ENCODE measurements at places on chromosomes 3 and 15. TPM values are rescaled to one million over a fixed set of nuclear protein-coding genes. Genes with fewer than 3 reads are reported as not detected.

Gene CLDN1
- total RNA-seq, result not detected

Gene KLHL40
- not detected for total RNA-seq

Gene TSPAN3
- total RNA-seq, result 20.9 TPM

Gene GOLGA8O
- 7.8 TPM for total RNA-seq

- no peaks in the 10 kb centered on the region for H3K4me1 ChIP-seq
- H3K4me3 ChIP-seq, result no peak overlapping the region
- no peak overlapping the region for H3K27ac ChIP-seq
- no peaks in the 10 kb centered on the region for H3K27me3 ChIP-seq
- no peak for DNase-seq
Observed at GRCh38 chr15:76626611-76627010, 278.5 kb downstream of the SCAPER start.

GRCh38 chr3:77142578-77142977, 102.7 kb downstream of the ROBO2 start:
- no peaks in the 10 kb centered on the region for H3K4me1 ChIP-seq
- no peaks in the 10 kb centered on the region for H3K36me3 ChIP-seq
- no peak overlapping the region for H3K27ac ChIP-seq
- no peaks in the 10 kb centered on the region for H3K27me3 ChIP-seq
- no peak overlapping the region for H3K4me3 ChIP-seq

Gene HHLA2
- 9.4 TPM for total RNA-seq

Gene ISL2
- 3.2 TPM for total RNA-seq

DNA sequence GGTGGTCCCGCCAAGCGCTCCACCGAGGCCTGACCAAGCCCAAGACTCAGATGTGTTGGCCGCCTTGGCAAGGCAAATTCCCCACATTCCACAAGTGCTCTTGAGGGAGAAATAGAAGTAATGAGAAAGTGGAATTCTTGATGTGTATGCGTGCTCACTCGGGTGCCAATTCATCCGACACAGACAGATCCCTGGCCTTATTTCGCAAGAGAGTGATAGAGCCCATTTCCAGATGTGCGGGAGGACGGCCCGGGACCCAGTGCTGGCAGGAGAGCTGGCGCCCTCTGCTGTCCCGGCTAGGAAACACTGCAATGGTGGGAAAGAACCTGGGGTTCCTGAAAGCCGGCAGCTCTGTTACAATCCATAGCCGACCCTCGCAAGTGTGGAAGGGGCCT, 76.0 kb downstream of the HMG20A start:
- no peak overlapping the region for H3K4me3 ChIP-seq
- H3K4me1 ChIP-seq, result peaks cover 12% of the 10 kb centered on the region
- peaks cover 2% of the 10 kb centered on the region for H3K36me3 ChIP-seq
- no peak overlapping the region for H3K27ac ChIP-seq

GRCh38 chr3:133828576-133829309, 23.1 kb downstream of the SRPRB start:
- peaks cover 15% of the 10 kb centered on the region for H3K36me3 ChIP-seq
- no peak overlapping the region for H3K4me3 ChIP-seq
- H3K4me1 ChIP-seq, result peaks cover 6% of the 10 kb centered on the region
- no peak for DNase-seq
- H3K27ac ChIP-seq, result no peak overlapping the region

Gene STAB1
- not detected for total RNA-seq

GRCh38 chr15:40054605-40054854, 15.5 kb upstream of the SRP14 start:
- no peak overlapping the region for H3K4me3 ChIP-seq
- H3K27ac ChIP-seq, result no peak overlapping the region
- no peak for DNase-seq
- H3K27me3 ChIP-seq, result peaks cover 5% of the 10 kb centered on the region
- H3K4me1 ChIP-seq, result peaks cover 52% of the 10 kb centered on the region

Gene MRPS22
- 41.2 TPM for total RNA-seq

Gene LRRC2
- total RNA-seq, result 0.07 TPM

GRCh38 chr3:5093731-5094130, 28.4 kb upstream of the ARL8B start:
- H3K4me3 ChIP-seq, result no peak overlapping the region
- peaks cover 4% of the 10 kb centered on the region for H3K4me1 ChIP-seq

Gene NEK11
- 1.3 TPM for total RNA-seq

GRCh38 chr3:39086144-39086543, 21.3 kb downstream of the GORASP1 start:
- no peak overlapping the region for H3K4me3 ChIP-seq
- H3K27ac ChIP-seq, result no peak overlapping the region
- H3K4me1 ChIP-seq, result peaks cover 13% of the 10 kb centered on the region
- peaks cover 23% of the 10 kb centered on the region for H3K36me3 ChIP-seq

DNA sequence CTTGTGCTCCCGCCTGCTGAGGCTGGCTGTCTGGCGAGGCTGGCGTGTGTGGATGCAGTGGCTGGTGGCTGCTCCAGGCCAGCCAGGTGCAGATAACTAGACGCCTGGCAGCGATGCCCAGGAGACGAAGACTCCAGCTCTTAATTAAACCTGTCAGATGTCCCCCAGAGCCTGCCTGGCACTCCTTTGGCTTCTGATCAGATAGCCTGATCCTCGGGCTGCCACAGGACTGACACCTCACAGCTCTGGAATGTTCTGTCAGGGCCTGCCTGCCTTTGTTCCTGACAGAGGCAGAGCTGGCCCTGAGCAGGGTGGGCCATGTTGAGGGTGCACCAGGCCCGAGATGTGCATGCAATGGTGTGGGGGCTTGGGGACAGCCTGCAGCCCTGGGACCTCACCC, 36.5 kb downstream of the PLXNA1 start:
- H3K4me1 ChIP-seq, result no peaks in the 10 kb centered on the region
- H3K27me3 ChIP-seq, result no peaks in the 10 kb centered on the region
- no peak overlapping the region for H3K27ac ChIP-seq
- DNase-seq, result no peak
- H3K36me3 ChIP-seq, result no peaks in the 10 kb centered on the region

DNA sequence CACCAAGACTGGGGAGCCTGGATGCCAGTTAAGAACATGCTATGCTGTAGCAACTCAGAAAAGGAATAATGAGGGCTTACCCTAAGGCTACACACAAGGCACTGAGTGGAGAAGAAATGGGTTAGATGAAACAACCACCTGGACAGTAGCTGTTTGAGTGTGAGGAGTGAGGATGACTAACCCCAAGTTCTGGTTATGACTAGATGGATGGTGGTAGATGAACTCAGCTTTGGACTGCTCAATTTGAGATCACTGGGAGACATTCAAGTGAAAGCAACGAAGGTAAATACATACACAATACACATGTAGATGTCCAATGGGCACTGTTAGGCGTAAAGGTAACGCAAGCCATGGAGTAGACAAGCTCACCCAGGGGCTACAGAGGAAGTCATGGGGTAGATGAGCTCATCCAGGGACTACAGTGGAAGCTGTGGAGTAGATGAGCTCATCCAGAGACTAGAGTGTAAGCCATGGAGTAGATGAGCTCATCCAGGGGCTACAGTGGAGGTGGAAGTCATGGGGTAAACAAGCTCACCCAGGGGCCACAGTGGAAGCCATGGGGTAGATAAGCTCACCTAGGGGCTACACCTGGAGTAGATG, 98.3 kb downstream of the ANO10 start:
- peaks cover 3% of the 10 kb centered on the region for H3K4me1 ChIP-seq
- H3K36me3 ChIP-seq, result peaks cover 27% of the 10 kb centered on the region
- H3K27me3 ChIP-seq, result no peaks in the 10 kb centered on the region
- no peak overlapping the region for H3K27ac ChIP-seq
- peak; percentile 59 for DNase-seq
- H3K4me3 ChIP-seq, result no peak overlapping the region

GRCh38 chr15:29223640-29224039, 46.0 kb downstream of the NSMCE3 start:
- no peak for DNase-seq
- H3K27me3 ChIP-seq, result peaks cover 22% of the 10 kb centered on the region
- no peaks in the 10 kb centered on the region for H3K4me1 ChIP-seq
- H3K4me3 ChIP-seq, result no peak overlapping the region

- H3K4me1 ChIP-seq, result no peaks in the 10 kb centered on the region
Observed at GRCh38 chr15:98017150-98017964, 56.9 kb downstream of the ARRDC4 start.

- DNase-seq, result no peak
- H3K4me1 ChIP-seq, result no peaks in the 10 kb centered on the region
- H3K4me3 ChIP-seq, result no peak overlapping the region
- no peak overlapping the region for H3K27ac ChIP-seq
- H3K27me3 ChIP-seq, result no peaks in the 10 kb centered on the region
- peaks cover 1% of the 10 kb centered on the region for H3K36me3 ChIP-seq
Observed at GRCh38 chr15:88882785-88883184, 12.6 kb downstream of the HAPLN3 start.

- H3K36me3 ChIP-seq, result no peaks in the 10 kb centered on the region
- H3K27ac ChIP-seq, result no peak overlapping the region
- no peaks in the 10 kb centered on the region for H3K27me3 ChIP-seq
- no peak for DNase-seq
Observed at GRCh38 chr3:178200316-178200715, 335.9 kb upstream of the KCNMB2 start.

DNA sequence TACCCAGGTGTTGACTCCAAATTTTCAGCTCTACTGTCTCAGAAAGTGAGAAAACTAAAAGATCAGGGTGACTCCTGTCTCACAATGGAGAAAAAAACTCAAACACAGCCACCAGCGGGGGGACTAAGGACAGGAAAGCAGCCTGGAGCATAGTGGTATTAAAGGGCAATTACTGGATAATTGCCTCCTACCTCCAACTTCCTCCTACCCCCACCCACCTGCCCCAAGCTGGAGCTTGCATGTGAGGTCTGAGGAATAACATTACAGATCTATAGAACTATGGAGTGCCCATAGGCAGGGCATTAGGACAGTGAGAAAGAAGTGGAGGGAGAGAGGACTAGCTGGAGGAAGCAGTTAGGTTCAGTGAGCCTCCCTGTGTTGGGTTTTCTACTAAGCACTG, 2.7 kb upstream of the PCCB start:
- peaks cover 19% of the 10 kb centered on the region for H3K4me1 ChIP-seq
- H3K27me3 ChIP-seq, result no peaks in the 10 kb centered on the region
- no peak for DNase-seq
- H3K36me3 ChIP-seq, result no peaks in the 10 kb centered on the region
- H3K4me3 ChIP-seq, result no peak overlapping the region

DNA sequence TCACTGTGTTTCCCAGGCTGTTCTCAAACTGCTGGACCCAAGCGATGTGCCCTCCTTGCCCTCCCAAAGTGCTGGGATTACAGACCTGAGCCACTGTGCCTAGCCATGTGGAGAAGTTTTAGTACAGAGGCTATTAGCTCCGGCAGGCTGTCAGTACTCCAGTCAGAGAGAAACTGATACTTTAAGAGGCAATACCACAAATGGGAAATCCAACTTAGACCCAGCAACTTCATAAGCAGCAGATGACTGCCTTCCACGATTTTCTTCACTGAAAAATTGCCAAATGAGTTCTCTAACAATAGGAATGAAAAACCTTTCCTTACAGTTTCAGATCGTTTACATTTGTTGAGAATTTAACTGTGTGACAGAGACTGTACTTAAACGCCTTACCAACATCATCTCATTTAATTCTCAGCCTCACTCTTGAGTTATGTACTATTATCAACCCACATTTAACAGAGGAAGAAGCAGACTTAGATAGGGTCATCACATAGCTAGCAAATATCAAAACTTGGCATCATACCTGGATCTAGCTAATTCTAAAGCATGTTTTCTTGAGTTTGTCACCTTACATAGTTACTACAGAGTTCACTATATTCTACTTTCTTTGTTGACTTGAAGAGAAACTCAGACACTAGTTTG, 127.4 kb downstream of the TCF12 start:
- no peak overlapping the region for H3K27ac ChIP-seq
- peaks cover 11% of the 10 kb centered on the region for H3K36me3 ChIP-seq
- DNase-seq, result no peak
- H3K27me3 ChIP-seq, result no peaks in the 10 kb centered on the region
- peaks cover 15% of the 10 kb centered on the region for H3K4me1 ChIP-seq

DNA sequence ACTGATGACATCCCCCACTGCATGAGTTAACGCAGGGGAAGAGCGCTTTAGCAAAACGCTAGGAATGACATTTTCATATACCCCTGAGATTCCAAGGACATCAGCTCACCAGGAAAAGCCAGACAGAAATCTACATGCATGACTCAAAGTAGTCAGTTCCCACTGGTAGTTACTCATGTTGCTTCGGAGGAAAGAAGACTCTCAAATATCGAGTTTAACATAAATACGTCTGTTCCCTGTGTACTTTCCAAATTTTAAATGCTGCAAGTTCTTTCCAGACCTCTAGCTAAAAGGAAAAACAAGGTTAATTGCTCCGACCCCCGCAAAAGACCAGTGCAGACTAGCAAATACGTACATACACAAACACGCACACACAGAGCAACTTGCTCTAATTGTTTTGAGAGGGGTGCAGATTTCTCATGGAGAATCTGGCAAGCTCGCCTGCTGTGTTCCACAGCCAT, 115.4 kb upstream of the PRICKLE2 start:
- H3K27ac ChIP-seq, result no peak overlapping the region
- no peaks in the 10 kb centered on the region for H3K36me3 ChIP-seq
- no peaks in the 10 kb centered on the region for H3K27me3 ChIP-seq
- H3K4me3 ChIP-seq, result no peak overlapping the region
- H3K4me1 ChIP-seq, result no peaks in the 10 kb centered on the region

- no peak overlapping the region for H3K27ac ChIP-seq
- no peak for DNase-seq
- H3K4me1 ChIP-seq, result no peaks in the 10 kb centered on the region
- H3K4me3 ChIP-seq, result no peak overlapping the region
- peaks cover 19% of the 10 kb centered on the region for H3K27me3 ChIP-seq
- peaks cover 2% of the 10 kb centered on the region for H3K36me3 ChIP-seq
Observed at GRCh38 chr3:36804295-36805055, 40.1 kb upstream of the DCLK3 start.

DNA sequence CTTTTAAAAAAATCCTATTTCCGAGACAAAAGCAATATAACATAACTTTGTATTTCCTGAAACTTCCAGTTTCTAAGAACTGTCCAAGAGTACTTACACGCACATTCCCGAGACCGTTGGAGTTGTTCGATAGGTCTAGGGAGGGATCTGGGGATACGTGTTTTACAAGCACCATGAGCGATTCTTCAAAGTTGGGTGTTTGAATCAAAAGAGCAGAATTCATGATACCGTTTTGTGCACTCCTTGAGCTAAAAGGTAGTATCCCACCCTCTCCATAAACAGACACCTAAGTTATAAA, 700 bp upstream of the EDEM1 start:
- H3K27ac ChIP-seq, result peak overlapping the region; percentile 92
- DNase-seq, result no peak
- H3K36me3 ChIP-seq, result peaks cover 20% of the 10 kb centered on the region
- peak overlapping the region; percentile 93 for H3K4me3 ChIP-seq
- H3K27me3 ChIP-seq, result no peaks in the 10 kb centered on the region

- H3K4me3 ChIP-seq, result no peak overlapping the region
- no peak overlapping the region for H3K27ac ChIP-seq
- peaks cover 2% of the 10 kb centered on the region for H3K36me3 ChIP-seq
- peaks cover 11% of the 10 kb centered on the region for H3K4me1 ChIP-seq
- H3K27me3 ChIP-seq, result peaks cover 28% of the 10 kb centered on the region
- no peak for DNase-seq
Observed at GRCh38 chr15:82972990-82973389, 13.0 kb upstream of the RAMAC start.

GRCh38 chr15:31293655-31294054, 33.0 kb upstream of the KLF13 start:
- no peak overlapping the region for H3K4me3 ChIP-seq
- H3K27ac ChIP-seq, result no peak overlapping the region
- peaks cover 49% of the 10 kb centered on the region for H3K27me3 ChIP-seq
- peaks cover 2% of the 10 kb centered on the region for H3K36me3 ChIP-seq

Measured in activated CD8-positive, alpha-beta memory T cell treated with anti-CD3 and anti-CD28 coated beads, Interleukin-2, amount 10 ng/mL, durations not matched to agents 7 days and 5 days (primary cell).